Germinal center (tissue), 1 donor: ENCODE measurements at places on chromosomes 3 and 15.

- no peak for DNase-seq
Observed at GRCh38 chr15:38164507-38164906, 88.1 kb upstream of the SPRED1 start.

GRCh38 chr3:32412887-32413286 is 21.2 kb downstream of the CMTM7 start:
- DNase-seq = no peak

DNA sequence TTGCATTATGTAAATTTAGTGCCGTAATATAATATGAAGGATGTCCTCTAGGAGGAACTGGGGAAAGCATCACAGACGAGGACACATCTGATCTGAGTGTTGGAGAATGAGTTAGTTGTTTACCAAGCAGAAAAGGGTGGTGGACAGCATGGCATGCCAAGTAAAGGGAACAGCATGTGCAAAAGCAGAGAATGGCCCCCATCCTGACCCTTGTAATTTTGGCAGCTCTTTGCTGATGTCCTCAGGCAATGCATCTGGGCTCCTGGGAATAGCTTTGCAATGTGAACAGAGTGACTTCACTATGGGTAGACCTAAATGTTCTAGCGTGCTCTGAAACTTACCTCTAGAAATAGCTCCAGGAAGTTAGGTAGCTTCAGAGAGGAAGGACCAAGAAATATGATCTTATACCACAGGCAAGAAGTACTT is 263.3 kb downstream of the LPP start:
- peak; percentile 24 for DNase-seq

DNA sequence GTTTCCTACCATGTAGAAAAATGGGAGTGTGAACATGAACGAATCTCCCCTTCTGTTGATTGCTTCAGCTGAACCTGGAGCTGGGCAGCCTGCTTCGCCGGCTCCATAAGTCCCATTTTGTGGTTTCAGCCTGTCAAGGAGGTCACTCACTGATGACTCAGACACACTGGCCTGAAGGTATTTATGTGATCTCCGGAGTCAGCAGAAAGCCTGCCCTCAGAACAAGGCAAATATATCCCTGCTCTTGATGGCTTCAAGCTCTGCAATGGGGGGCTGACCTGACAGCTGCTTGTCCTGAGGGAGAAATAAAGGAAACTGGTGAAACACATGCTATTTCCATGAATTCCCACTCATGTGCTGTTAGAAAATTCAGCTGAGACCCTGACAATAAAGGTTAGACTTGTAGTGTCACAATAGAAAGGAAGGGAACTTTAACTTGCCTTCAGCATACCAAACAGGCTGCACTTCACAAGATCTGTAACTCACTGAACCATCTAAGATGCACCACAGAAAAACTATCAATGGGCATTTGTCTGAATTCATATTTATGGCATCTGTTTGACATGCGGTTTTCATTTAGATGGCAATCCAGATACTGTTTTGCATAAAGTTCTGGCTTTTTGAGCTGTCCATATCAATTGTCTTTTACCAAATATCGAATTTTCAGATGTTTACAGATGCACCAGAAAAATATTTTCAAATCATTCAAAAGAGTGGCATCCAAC is 282.0 kb upstream of the VEPH1 start:
- DNase-seq = no peak

GRCh38 chr3:198097048-198097447 is 137.0 kb downstream of the LMLN start:
- DNase-seq = no peak

DNA sequence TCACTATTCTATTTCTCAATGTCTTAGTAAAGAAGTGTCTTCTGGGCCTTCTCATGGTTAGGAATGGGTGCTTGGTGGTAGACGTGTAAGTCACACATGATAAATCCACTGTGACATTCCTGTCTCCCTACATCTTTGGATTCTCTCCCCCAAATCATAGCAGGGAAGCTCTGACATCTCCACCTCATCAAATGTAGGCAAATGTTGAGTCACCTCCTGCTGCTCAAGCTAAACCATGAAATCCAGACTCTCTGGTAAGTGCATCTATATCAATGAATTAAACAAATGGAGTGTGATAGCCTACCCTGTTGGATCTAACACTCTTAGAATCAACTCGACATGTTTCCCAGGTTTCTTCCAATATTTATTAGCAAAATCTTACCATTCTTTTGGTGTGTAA is 42.8 kb upstream of the RPL35A start:
- DNase-seq = no peak

GRCh38 chr3:115476472-115476871 is 146.8 kb upstream of the GAP43 start:
- DNase-seq = no peak

DNA sequence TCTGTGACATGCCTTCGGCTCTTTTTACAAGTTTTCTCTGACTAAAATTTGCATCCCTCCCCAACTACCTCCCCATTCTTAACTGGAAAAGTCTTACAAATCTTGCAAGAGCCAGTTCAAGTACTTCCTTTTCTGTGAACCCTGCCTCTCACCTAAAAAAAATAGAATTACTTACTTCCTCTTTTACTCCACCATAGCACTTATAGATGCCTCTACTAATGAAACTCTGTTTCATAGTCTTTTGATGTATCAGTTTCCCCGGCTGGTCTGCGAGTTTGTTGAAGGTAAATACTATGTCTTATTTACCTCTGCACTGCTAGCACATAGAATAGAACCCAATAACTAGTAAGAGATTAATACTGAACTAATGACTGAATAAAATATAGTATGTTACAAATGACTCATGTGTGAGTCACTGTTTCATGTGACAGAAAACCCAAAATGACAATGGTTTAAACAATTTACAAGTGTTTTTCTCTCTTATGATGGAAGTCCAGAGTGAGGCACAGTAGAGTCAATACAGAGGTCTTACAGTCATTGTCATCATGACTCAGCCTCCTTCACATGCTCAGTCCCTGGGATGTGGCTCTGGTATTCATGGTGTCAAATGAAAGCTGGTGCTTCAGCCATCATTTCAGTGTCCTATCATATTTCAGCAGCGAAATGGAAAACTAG is 393.5 kb downstream of the RSL24D1 start:
- no peak for DNase-seq
